Adrenal gland (tissue), 19 donors: ENCODE measurements at places on chromosomes 5 and 9.

DNA sequence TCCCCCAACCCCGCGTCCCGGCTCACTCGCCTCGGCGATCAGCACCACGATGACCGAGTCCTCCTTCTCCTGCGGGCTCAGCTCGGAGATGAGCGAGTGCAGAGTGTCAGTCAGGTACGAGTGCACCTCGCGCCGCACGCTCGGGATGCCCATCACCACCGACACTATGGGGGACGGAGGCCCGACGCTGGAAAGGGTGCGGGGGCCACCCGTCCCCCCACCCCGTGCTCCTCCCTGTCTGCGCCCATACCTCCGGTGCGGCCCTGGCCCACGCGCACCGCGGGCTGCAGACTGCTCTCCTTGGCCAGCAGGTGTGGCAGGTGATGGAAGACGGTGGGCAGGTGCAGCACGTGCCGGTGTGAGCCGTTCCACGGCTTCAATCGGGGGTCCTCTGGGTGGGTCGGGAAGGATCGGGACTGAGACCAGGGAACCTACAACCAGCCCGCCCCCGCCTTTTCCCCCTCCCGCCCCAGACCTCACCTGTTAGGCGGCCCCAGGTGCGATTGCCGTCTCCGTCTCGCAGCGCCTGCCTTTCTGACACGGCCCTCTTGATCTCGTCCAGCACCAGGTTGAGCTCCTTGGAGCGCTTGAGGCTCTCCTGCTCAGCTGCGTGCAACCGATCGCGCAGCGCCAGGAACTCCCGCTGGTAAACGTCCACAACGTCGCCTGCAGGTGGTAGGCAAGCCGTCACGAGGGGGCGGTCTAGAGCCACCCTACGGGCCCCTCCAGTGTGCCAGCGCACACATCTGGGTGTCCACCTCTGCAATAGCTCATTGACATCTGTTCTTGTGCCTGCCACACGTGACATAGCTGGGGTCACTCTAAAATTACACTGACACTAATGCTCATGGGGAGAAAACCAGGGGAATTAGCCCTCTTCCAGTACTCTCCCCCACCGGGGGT lies 5.1 kb downstream of the MGAT4B start:
- H3K27me3 ChIP-seq: no peaks in the 10 kb centered on the region
- peaks cover 43% of the 10 kb centered on the region for H3K36me3 ChIP-seq

- no peaks in the 10 kb centered on the region for H3K36me3 ChIP-seq
- H3K4me3 ChIP-seq: no peak overlapping the region
- DNase-seq: no peak
Observed at GRCh38 chr5:124373883-124374282, 372.6 kb downstream of the ZNF608 start.

GRCh38 chr5:144162686-144163085 lies 7.8 kb downstream of the YIPF5 start:
- H3K36me3 ChIP-seq: peaks cover 60% of the 10 kb centered on the region
- no peak for DNase-seq
- peaks cover 3% of the 10 kb centered on the region for H3K4me1 ChIP-seq
- H3K27me3 ChIP-seq: no peaks in the 10 kb centered on the region

- DNase-seq: no peak
- no peaks in the 10 kb centered on the region for H3K27me3 ChIP-seq
- no peaks in the 10 kb centered on the region for H3K4me1 ChIP-seq
Observed at GRCh38 chr5:122492675-122493074, 180.6 kb downstream of the SNCAIP start.

DNA sequence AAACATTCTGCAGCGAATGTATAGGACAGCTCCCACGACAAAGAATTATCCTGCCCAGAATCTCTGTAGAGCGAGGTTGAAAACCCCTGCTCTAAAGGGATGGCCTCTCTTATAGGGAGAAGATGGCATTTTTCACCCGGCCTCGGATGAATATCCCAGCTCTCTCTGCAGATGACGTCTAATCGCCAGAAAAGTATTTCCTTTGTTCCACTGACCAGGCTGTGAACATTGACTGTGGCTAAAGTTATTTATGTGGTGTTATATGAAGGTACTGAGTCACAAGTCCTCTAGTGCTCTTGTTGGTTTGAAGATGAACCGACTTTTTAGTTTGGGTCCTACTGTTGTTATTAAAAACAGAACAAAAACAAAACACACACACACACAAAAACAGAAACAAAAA lies 17.4 kb upstream of the RARS1 start:
- H3K4me1 ChIP-seq: no peaks in the 10 kb centered on the region
- H3K27ac ChIP-seq: no peak overlapping the region
- no peaks in the 10 kb centered on the region for H3K27me3 ChIP-seq
- no peak for DNase-seq
- no peaks in the 10 kb centered on the region for H3K36me3 ChIP-seq

- H3K4me1 ChIP-seq: no peaks in the 10 kb centered on the region
- no peak for DNase-seq
- no peak overlapping the region for H3K4me3 ChIP-seq
Observed at GRCh38 chr9:27482709-27483108, 41.4 kb upstream of the IFNK start.

GRCh38 chr9:16417161-16417560 lies 453.3 kb downstream of the BNC2 start:
- peaks cover 5% of the 10 kb centered on the region for H3K4me1 ChIP-seq
- H3K4me3 ChIP-seq: no peak overlapping the region
- no peaks in the 10 kb centered on the region for H3K27me3 ChIP-seq
- no peaks in the 10 kb centered on the region for H3K36me3 ChIP-seq
- no peak overlapping the region for H3K27ac ChIP-seq

- no peak overlapping the region for H3K27ac ChIP-seq
- no peaks in the 10 kb centered on the region for H3K4me1 ChIP-seq
Observed at GRCh38 chr5:131854134-131854533, 57.3 kb upstream of the FNIP1 start.

GRCh38 chr5:127001621-127002296 lies 28.6 kb downstream of the MARCHF3 start:
- DNase-seq: peak; percentile 64
- H3K27ac ChIP-seq: peak overlapping the region; percentile 18
- H3K27me3 ChIP-seq: no peaks in the 10 kb centered on the region
- H3K4me1 ChIP-seq: peaks cover 18% of the 10 kb centered on the region
- H3K36me3 ChIP-seq: no peaks in the 10 kb centered on the region
